ENCODE measurements at places on chromosomes 7 and 10. TPM values are rescaled to one million over a fixed set of nuclear protein-coding genes. Genes with fewer than 3 reads are reported as not detected.

The HMX3 gene
- not detected for total RNA-seq

The FKBP6 gene
- total RNA-seq = not detected

The CFAP46 gene
- total RNA-seq = 0.38 TPM

The ZNF239 gene
- 6.9 TPM for total RNA-seq

The NPTX2 gene
- total RNA-seq = 6.0 TPM

The PLCE1 gene
- 1.3 TPM for total RNA-seq

The CTBP2 gene
- total RNA-seq = 73.5 TPM

The CYP2C19 gene
- not detected for total RNA-seq

The KNDC1 gene
- 1.6 TPM for total RNA-seq

The MACROH2A2 gene
- total RNA-seq = 4.2 TPM

The NPC1L1 gene
- total RNA-seq = not detected

The ASAH2 gene
- 1.1 TPM for total RNA-seq

Data from smooth muscle cell of the coronary artery (primary cell).